ENCODE measurements at places on chromosomes 5 and 9.
A peak's percentile ranks its signal among the peaks of the same experiment; 100 is the strongest.

DNA sequence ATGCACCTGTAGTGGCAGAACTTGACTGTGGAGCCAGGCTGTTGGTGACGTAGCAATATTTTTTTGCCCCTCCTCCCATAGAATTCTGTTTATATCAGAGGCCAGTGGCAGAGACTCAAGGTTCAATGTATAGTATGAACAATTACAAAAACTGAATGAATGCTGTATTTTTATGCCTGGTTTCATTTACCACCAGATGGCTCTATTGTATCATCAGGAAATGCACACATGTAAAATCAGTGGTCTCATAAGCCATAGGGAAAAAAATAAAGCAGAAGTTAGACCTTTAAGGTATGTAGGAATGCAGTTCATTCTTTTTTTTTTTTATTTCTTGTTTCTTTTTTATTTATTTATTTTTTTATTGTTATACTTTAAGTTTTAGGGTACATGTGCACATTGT, 43.6 kb downstream of the CCDC192 start:
- DNase-seq, result peak; percentile 49

DNA sequence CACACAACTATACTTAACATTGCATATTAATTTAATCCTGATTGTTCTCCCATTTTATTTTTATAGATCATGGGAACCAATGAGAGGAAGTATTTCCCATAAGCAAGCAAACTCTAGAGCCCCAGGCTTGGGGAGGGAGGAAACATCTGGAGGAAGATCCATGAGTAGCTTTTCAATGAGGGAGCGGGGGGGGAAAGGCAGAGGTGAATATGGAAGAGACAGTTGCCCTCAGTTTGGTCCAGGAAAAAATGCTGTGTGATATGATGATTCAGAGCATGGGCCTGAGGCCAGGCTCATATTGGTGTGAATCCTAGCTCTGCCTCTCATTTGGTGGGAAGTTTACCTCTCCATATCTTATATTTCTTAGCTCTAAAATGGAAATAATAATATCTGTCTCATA, 42.2 kb upstream of the ALDOB start:
- DNase-seq, result no peak

GRCh38 chr5:134038138-134038537, 33.4 kb upstream of the VDAC1 start:
- no peak for DNase-seq

GRCh38 chr5:2666081-2666480, 85.4 kb downstream of the IRX2 start:
- DNase-seq, result no peak

- DNase-seq, result no peak
Measured at GRCh38 chr9:84251921-84252320, 88.6 kb downstream of the SLC28A3 start.

DNA sequence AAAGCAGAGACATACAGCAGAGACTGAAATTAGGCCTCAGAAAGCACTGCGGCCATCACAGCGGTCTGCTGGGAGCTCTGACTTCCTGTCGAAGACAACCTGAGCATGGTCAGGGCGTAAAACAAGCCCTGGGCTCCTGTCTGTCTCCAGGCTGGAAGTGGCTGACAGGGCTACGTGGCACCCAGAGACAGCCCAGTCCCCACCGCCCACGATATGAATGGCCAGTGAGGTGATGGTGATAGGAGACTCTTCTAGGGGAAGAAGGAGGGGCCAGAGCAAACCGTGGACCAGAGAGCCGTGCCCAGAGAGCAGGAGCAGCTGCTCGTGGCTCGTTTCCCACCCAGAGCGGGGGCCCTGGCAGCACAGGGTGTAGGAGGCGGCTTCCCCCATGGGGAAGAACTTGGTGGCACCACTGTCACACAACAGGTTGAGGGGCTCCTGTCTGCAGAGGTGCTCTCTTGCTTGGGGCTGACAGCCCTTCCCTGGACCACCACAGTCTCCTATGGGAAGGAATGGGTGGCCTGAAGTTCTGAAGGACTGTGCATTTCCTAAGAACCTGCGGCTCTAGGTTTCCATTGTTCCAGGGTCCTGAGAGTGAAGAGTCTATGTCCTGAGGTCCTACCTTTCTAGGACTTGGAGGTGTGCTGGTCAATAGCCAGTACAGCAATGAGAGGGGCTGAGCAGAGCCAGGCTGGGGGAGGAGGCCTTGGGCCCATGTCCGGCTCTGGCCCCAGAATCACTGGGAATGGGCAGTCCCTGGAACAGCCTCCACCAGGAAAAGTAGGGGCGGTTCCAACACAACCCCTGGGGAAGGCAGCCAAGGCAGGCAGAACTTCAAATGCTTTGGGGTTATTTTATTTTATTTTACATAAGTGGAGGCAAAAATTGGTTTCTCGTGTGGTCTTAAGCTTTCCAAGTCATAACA, 56.4 kb downstream of the BARX1 start:
- DNase-seq, result no peak

Data from KBM-7 (cell line).